ENCODE measurements at places on chromosomes 3 and 15.
A peak's percentile ranks its signal among the peaks of the same experiment; 100 is the strongest.

DNA sequence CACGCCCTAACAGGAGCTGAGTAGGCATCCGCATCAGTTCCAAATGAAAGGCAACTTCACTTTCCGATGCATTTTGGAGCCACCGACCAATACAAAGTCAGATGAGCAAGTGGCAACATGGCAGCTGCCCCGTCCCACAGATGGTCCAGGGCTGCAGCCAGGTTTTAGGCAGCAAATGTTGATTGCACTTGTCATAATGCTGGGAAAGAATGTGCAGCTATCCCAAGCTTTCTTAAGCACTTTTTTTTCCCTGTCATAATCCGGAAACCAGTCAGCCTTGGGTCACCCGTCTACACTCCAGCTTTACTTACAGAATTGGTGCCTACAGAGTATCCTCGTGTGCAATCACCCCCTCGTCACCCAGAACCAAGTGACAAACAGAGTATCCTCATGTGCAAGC, 147.7 kb downstream of the CHSY1 start:
- DNase-seq, result no peak

- DNase-seq, result no peak
Observed at GRCh38 chr3:71226565-71227269, 356.8 kb downstream of the FOXP1 start.

DNA sequence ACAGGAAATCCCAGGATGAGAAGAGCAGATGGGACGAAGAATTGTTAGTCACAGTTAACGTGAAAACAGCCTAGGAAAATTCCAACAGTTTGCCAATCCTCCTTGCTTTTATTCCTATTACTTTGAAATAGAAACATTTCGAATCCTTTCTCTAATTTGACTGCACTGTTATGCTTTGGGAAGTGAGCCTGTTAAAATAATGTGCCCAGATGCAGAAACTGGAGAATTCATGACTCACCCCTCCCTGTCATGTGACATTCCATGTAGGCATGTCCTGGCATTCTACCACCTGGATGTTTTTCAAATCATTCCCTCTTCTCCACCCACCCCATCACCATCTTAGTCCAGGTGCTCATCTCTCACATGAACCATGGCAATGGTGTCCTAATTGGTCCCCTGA, 107.3 kb downstream of the MINAR1 start:
- DNase-seq, result no peak

- no peak for DNase-seq
Observed at GRCh38 chr3:159672728-159673688, 315.6 kb upstream of the IL12A start.

- DNase-seq, result peak; percentile 2
Observed at GRCh38 chr15:92714077-92714476, 58.5 kb upstream of the FAM174B start.

DNA sequence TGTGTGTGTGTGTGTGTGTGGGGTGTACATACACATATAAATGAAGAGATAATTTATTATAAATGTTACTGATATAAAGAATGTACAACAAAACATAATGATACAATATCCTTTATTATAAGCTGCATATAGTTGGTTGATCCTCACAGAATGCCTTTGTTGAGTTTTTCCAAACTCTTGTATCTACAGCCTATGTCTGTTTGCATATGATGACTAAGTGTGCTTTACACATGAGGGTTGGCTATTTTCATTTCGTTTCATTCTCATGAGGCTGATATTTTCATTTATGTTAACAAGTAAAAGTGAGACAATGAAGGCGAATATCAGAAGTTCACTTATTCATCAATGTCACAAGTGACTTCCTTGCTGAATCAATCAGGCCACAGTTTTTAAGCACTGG, 45.1 kb downstream of the TM2D3 start:
- no peak for DNase-seq

GRCh38 chr15:44289259-44289790, 806 bp downstream of the GOLM2 start:
- no peak for DNase-seq

- DNase-seq, result no peak
Observed at GRCh38 chr15:79060175-79060574, 30.4 kb downstream of the RASGRF1 start.

DNA sequence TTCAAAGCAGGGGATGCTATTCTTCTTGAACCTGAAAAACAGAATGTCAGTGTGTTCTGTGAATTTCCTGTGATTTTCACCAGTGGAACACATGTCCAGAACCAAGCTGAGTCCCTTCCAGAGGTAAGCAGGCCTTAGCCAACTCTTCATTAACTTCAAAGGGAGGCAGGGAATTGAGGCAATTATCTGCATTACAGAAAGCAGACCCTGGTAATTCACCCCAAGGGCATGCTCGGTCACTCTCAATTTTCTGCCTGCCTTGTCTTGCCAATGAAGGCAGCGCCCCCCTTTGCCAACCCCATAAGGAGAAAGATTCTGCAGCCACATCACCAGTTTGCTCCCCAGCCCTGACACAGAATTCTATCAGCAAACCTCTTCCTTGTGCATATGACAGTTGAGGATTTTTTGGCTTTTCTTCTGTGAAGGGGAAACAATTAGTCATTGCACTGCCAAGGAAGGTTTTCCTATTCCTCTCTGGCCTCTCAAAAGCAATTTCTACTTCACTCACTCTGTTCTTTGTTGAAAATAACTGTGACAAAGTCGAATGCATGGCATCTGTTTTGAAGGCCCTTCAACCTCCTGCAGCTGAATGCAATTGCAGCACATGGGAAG, 85.3 kb downstream of the HHLA2 start:
- no peak for DNase-seq

Measured in HCEC 1CT (cell line).